Fibroblast of mammary gland (primary cell): ENCODE measurements at places on chromosomes 6 and 20.
A peak's percentile ranks its signal among the peaks of the same experiment; 100 is the strongest.

DNA sequence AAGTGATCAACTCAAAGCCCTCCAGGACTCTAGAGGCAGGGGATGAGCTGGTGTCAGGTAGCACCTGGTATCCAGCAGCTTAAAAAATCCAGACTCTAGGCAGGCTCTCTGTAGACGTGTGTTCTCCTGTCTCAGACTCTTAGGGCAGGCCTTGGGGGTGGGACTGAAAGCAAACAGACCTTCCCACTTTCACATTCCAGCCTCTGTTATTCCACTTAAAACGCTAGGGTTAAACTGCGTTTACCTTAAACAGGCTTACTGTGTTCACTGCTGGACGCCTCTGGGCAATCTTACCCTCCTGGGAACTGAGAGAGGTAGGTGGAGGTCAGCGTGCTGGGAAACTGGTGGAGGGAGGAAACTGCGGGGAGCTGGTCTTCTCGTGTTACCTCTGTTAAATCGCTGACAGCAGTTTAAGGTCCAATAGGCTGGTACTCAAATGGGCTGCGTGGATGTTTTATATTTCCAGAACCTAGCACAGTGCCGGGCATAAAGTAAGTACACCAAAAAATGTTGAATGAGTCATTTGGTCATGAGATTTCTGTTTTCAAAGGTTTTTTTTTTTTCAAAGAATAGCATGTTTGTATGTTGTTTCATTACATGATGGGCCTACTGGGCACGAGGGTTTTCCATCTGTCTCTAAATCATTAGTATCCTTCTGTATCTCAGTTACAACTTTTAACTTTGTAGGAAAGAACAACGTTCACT lies at the start of gene GCNT2:
GCNT2 (plus strand) TSS at position 248 of the 705 bp plus-strand sequence. CDS start 7,561 bp downstream, outside the sequence.
- DNase-seq, result no peak

- no peak for DNase-seq
Measured at GRCh38 chr6:144935661-144936060, 650.5 kb downstream of the UTRN start.

DNA sequence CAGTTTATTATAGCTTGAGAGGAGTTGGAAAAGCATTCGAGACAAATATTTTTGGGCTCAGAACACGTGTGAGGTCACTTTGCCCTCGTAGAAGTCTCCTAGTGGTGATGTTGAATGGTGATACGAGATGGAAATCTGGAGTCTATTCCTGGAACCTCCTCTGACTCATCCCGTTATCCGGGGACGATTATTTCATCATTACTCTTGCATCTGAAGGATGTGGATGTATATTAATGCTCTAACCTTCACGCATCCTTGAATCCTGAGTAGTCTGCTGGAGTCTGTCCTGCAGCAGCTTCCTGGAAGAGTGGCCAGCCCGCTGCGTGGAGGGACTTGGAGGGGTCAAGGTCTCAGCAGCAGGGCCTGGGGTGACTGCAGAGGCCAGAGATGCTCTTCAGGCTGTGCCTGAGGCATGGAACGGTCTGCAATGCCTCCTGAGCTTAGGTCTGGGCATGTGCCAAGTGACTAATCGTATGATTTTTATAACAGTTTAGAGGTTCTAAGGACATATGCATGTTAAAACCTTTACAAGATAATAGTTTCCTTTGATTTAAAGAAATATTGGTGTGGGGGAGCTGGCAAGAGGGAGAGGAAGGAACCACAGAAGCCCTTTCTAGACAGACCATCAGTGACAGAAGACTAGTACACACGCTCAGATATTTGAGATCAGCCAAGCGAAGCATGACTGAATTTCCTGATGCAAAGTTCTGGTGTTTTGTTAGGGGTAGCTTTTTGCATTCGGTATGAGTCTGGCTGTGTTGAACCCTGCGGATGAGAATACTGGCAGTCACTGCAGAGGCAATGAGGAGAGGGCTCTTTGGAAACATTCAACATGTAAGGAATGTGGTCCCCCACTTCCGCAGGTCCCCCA lies 400.2 kb downstream of the QKI start:
- peak; percentile 96 for DNase-seq

- DNase-seq, result no peak
Measured at GRCh38 chr6:17031961-17032360, 69.9 kb upstream of the STMND1 start.

DNA sequence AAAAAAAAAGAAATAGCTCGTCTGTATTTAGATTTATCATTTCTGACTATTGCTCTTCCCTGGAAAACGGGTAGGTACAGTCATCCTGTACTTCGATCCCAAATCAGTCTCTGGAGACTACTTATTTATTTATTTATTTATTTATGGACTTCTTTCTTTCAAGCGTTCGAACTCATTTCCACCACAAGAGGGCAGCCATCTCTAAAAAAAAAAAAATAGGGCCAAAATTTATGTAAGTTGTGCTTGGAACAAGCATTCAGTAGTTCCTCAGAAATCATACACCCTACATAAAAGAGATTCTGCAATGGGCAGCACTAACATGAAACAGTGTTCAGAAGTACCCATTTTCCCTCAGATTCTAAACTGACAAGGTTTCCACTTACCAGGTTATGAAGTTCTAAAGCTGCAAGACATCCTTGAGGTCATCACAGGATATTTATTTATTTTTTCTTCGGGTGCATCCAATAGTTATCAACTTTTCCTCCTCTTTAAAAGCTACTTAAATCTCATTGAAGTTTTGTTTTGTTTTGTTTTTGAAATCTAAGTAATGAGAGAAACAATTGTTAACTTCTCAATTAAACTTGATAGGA lies 1.9 kb upstream of the BMP2 start:
- peak; percentile 70 for DNase-seq

- no peak for DNase-seq
Measured at GRCh38 chr6:93639126-93639525, 219.8 kb upstream of the EPHA7 start.
